ENCODE measurements at places on chromosomes 4 and X. TPM values are rescaled to one million over a fixed set of nuclear protein-coding genes. Genes with fewer than 3 reads are reported as not detected.

GRCh38 chr4:1685235-1686150 is 1.4 kb upstream of the FAM53A start:
- peak overlapping the region; percentile 64 for H3K27ac ChIP-seq
- H3K4me1 ChIP-seq: peaks cover 20% of the 10 kb centered on the region
- no peaks in the 10 kb centered on the region for H3K27me3 ChIP-seq
- H3K36me3 ChIP-seq: no peaks in the 10 kb centered on the region
- DNase-seq: no peak
- H3K4me3 ChIP-seq: no peak overlapping the region

- H3K27ac ChIP-seq: no peak overlapping the region
- H3K27me3 ChIP-seq: no peaks in the 10 kb centered on the region
- no peaks in the 10 kb centered on the region for H3K4me1 ChIP-seq
- no peak overlapping the region for H3K4me3 ChIP-seq
- DNase-seq: no peak
Measured at GRCh38 chr4:2324891-2325290, 63.0 kb upstream of the MXD4 start.

- no peak overlapping the region for H3K27ac ChIP-seq
- H3K4me1 ChIP-seq: no peaks in the 10 kb centered on the region
- no peaks in the 10 kb centered on the region for H3K27me3 ChIP-seq
- no peak overlapping the region for H3K4me3 ChIP-seq
Measured at GRCh38 chrX:107226757-107227156, 20.3 kb downstream of the DNAAF6 start.

DNA sequence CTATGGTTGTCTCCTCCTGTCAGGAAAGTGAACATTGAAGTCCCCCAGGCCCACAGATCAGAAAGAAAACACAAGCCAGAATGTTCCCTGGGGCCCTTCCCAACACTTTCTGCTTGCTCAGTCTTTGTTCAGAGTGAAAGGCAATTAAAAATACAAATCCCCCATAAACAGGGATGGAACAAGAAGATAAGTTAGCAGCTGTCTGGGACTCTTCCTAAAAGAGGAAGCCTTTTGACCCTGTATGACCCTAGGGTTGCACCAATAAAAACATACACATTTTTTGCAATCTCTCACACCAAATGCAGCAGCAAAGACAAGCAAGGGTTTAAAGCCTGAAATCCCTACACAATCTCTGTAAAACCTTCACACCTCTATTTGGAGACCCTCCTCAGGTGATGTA is 22.6 kb downstream of the IRF2 start:
- H3K27me3 ChIP-seq: no peaks in the 10 kb centered on the region
- no peak for DNase-seq
- H3K36me3 ChIP-seq: no peaks in the 10 kb centered on the region
- H3K4me1 ChIP-seq: peaks cover 24% of the 10 kb centered on the region
- H3K4me3 ChIP-seq: no peak overlapping the region

Gene FRG1
- 19.7 TPM for total RNA-seq

GRCh38 chr4:5942947-5943346 is 50.1 kb upstream of the CRMP1 start:
- H3K27me3 ChIP-seq: no peaks in the 10 kb centered on the region
- DNase-seq: no peak
- H3K4me1 ChIP-seq: no peaks in the 10 kb centered on the region
- H3K36me3 ChIP-seq: no peaks in the 10 kb centered on the region
- H3K4me3 ChIP-seq: no peak overlapping the region

Gene PPA2
- 57.4 TPM for total RNA-seq

GRCh38 chr4:138943893-138944292 is 71.7 kb upstream of the NOCT start:
- no peak overlapping the region for H3K4me3 ChIP-seq
- no peaks in the 10 kb centered on the region for H3K27me3 ChIP-seq
- H3K4me1 ChIP-seq: no peaks in the 10 kb centered on the region
- no peak overlapping the region for H3K27ac ChIP-seq

DNA sequence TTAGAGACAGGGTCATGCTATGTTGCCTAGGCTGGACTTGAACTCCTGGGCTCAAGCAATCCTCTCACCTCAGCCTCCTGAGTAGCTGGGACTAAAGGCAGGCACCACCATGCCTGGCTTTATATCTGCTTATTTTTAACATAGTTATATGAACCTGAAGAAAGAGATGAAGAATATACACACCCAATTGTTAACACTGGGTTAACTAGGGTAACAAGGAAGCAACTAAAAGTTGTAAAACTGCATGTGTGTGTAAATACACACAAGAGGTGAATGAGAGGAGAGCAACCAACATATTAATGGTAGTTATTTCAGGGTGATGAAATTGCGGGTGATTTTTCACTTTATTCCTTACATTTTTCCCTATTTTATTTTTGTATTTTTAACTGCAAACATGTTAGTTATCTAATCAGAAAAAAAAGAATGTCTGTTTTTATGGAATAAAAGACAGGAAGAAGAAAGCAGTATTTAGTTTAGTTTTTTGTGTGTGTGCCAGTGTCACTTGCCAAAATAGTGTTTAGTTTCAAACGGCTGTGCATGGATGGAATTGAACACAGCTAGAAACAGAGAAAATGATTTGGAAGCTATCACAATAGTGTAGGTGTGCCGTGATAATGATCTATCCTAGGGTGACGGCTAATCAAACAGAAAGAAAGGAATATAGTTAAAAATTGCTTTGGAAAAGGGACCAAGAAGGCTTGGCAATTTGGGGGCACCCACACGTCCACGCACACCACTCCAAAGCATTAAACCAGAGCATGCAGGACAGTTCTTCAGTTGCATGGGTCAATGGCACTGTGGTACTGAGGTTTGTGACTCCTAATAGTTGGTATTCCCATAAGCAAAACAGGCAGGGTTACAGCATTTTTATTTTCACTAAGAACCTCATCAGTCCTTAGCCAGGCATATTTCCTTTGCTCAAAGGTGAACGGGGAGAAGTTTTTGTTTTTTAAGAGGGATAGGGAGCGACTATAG is 89.1 kb upstream of the KLHL13 start:
- H3K36me3 ChIP-seq: no peaks in the 10 kb centered on the region
- peaks cover 25% of the 10 kb centered on the region for H3K4me1 ChIP-seq
- no peak for DNase-seq
- no peaks in the 10 kb centered on the region for H3K27me3 ChIP-seq
- H3K27ac ChIP-seq: no peak overlapping the region

Gene XPNPEP2
- 5.6 TPM for total RNA-seq

GRCh38 chrX:14963447-14964236 is 90.4 kb downstream of the MOSPD2 start:
- H3K4me1 ChIP-seq: no peaks in the 10 kb centered on the region
- H3K4me3 ChIP-seq: no peak overlapping the region
- DNase-seq: no peak
- H3K36me3 ChIP-seq: no peaks in the 10 kb centered on the region
- H3K27me3 ChIP-seq: no peaks in the 10 kb centered on the region

GRCh38 chrX:120534413-120535205 is 26.2 kb downstream of the CUL4B start:
- H3K36me3 ChIP-seq: peaks cover 3% of the 10 kb centered on the region
- no peaks in the 10 kb centered on the region for H3K4me1 ChIP-seq
- H3K27ac ChIP-seq: no peak overlapping the region
- no peak overlapping the region for H3K4me3 ChIP-seq
- no peaks in the 10 kb centered on the region for H3K27me3 ChIP-seq

DNA sequence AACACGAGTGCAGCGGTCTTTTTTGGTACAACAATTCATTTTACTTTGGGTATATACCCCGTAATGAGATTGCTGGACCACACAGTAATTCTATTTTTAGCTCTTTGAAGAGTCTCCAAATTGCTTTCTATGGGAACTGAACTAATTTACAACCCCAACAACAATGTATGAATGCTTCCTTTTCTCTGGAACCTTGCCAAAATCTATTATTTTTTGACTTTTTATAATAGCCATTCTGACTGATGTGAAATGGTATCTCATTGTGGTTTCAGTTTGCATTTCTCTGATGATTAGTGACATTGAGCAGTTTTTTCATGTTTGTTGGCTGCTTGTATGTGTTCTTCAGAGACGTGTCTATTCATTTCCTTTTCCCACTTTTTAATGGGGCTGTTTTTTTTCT is 240.8 kb downstream of the STK32B start:
- H3K36me3 ChIP-seq: no peaks in the 10 kb centered on the region
- H3K4me3 ChIP-seq: no peak overlapping the region
- H3K27ac ChIP-seq: no peak overlapping the region
- H3K4me1 ChIP-seq: no peaks in the 10 kb centered on the region
- H3K27me3 ChIP-seq: no peaks in the 10 kb centered on the region

DNA sequence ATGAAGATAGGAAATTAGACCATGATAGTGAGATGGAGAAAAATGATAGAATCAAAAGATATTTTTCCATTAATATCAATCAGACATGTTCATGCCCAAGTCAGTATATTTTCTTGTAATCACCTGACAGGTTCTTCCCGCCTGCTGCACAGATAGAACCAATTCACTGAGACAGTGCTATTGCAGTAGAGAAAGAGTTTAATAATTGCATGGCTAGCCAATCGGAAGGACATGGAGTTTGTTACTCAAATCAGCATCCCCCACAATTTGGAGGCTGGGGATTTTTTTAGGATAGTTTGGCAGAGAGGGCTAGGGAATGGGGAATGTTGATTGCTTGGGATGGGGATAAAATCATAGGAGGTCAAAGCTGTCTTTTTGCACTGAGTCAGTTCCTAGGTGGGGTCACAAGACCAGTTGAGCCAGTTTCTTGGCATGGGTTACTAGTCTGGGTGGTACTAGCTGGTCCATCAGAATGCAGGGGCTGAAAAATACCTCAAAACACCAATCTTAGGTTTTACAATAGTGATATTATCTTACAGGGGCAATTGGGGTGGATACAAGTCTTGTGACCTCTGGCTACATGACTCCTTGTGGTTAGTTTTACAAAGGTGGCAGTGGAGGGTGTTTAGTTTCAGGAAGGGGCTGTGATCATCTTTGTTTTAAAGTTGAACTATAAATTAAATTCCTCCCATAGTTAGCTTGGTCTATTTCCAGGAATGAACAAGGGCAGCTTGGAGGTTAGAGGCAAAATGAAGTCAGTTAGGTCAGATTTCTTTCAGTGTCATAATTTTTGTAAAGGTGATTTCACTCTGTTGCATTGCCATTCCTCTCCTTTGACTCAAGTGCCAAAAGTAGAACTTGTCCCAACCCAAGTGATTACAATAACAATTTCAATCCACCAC is 100.3 kb upstream of the PDE5A start:
- no peaks in the 10 kb centered on the region for H3K36me3 ChIP-seq
- H3K4me3 ChIP-seq: no peak overlapping the region
- H3K4me1 ChIP-seq: peaks cover 30% of the 10 kb centered on the region
- H3K27ac ChIP-seq: peak overlapping the region; percentile 22
- H3K27me3 ChIP-seq: no peaks in the 10 kb centered on the region

Gene IL2
- not detected for total RNA-seq

GRCh38 chr4:111020961-111021360 is 398.1 kb upstream of the PITX2 start:
- no peak overlapping the region for H3K27ac ChIP-seq
- H3K27me3 ChIP-seq: no peaks in the 10 kb centered on the region
- H3K36me3 ChIP-seq: no peaks in the 10 kb centered on the region
- DNase-seq: no peak

- no peak overlapping the region for H3K27ac ChIP-seq
- no peak for DNase-seq
- H3K27me3 ChIP-seq: no peaks in the 10 kb centered on the region
Measured at GRCh38 chr4:142900622-142901021, 54.5 kb upstream of the INPP4B start.

Gene CDK16
- total RNA-seq: 83.4 TPM

- peak overlapping the region; percentile 92 for H3K27ac ChIP-seq
- DNase-seq: peak; percentile 33
- no peaks in the 10 kb centered on the region for H3K36me3 ChIP-seq
- H3K4me3 ChIP-seq: peak overlapping the region; percentile 88
- H3K4me1 ChIP-seq: peaks cover 38% of the 10 kb centered on the region
Measured at GRCh38 chr4:139300431-139301112, 733 bp upstream of the NAA15 start.

GRCh38 chrX:48487362-48487798 is 11.4 kb downstream of the FTSJ1 start:
- no peaks in the 10 kb centered on the region for H3K4me1 ChIP-seq
- no peak overlapping the region for H3K4me3 ChIP-seq
- DNase-seq: no peak
- H3K27me3 ChIP-seq: no peaks in the 10 kb centered on the region
- H3K36me3 ChIP-seq: no peaks in the 10 kb centered on the region

DNA sequence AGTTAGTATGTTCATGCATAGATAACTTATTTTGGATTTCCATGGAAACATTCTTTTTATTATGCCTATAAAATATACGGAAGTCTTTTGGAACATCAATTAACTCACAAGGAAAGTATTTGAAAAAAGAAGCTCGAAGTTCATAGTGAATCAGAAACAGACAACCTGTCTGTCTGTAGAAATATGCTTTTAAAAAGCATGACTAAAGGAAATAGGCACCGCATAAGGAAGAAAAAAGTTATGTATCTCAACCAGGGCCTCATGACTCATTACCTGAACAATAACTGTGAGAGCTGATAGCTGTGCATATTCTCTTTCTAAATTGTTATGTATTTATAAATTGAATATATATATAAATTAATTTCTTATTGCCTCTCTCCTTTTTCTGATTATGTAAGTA is 324.1 kb downstream of the TLL1 start:
- DNase-seq: no peak
- no peak overlapping the region for H3K27ac ChIP-seq
- no peaks in the 10 kb centered on the region for H3K4me1 ChIP-seq
- H3K36me3 ChIP-seq: no peaks in the 10 kb centered on the region
- H3K4me3 ChIP-seq: no peak overlapping the region

Gene CT45A1
- total RNA-seq: not detected

DNA sequence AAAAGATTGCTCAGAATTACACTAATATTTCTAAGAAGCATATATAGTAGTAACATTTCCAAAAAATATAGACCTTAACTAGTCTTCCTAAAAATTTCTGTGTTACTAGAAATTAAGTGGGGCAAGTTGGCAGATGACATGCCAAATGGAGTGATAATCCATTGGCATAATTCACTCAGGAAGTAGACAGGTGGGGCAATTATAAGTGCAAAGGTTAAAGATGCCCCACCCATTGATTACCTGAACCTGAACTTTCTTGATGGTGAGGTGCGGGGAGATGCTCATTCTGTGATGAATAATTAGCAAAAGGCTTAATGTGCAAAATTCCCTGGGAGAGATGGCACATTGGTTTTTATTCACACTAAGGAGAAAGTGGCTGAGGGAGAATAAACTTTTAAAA is 145.8 kb upstream of the RASGEF1B start:
- no peaks in the 10 kb centered on the region for H3K36me3 ChIP-seq
- H3K4me1 ChIP-seq: peaks cover 2% of the 10 kb centered on the region
- H3K27me3 ChIP-seq: no peaks in the 10 kb centered on the region
- H3K27ac ChIP-seq: no peak overlapping the region
- no peak for DNase-seq
